Activated naive CD8-positive, alpha-beta T cell treated with anti-CD3 and anti-CD28 coated beads, Interleukin-2, amount 50 U/mL, for 24 hours (primary cell): ENCODE measurements at places on chromosomes 5 and 9.
A peak's percentile ranks its signal among the peaks of the same experiment; 100 is the strongest.

- DNase-seq, result no peak
Measured at GRCh38 chr5:64505769-64506566, at the start of gene RGS7BP. RGS7BP (plus strand) TSS chr5:64506015; CDS start chr5:64506625, 610 bp downstream.

GRCh38 chr5:9830184-9830583, 200.0 kb upstream of the TAS2R1 start:
- DNase-seq, result no peak

DNA sequence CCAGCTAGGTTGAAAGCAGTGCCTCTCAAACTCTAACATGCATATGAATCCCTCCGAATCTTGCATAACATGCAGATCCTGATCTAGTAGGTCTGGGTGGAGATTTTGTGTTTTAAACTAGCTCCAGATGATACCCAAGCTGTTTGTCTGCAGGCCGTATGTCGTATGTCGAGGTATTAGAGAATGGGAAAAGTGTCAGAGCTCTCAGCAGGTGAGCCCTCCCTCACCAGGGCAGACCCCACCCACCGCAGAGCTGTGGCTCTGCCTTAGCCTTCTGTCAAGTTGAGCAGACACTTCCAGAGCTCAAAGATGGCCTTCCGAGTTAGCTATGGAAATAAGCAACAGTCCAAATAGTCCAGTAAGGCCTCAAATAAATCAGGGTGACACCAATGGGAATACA, 83.2 kb upstream of the MAP3K1 start:
- DNase-seq, result no peak

DNA sequence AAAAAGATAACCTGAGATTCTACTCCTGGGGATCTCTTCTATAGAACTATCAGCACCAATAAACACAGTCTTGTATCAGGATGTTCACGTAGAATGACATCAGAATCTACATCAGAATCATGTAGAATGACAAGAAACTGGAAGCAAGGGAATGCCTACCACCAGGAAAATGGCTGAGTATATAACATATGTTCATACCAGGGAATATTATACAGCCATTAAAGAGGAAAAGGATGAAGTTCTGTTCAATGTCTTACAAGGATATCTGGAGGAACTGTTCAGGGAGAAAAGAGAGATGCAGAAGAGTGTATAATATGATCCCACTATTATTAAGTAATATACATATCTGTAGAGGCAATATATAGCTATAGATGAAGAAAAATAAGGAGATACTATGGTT, 4.8 kb downstream of the ZBED3 start:
- no peak for DNase-seq

- no peak for DNase-seq
Measured at GRCh38 chr5:143040622-143041021, 270.4 kb downstream of the ARHGAP26 start.

DNA sequence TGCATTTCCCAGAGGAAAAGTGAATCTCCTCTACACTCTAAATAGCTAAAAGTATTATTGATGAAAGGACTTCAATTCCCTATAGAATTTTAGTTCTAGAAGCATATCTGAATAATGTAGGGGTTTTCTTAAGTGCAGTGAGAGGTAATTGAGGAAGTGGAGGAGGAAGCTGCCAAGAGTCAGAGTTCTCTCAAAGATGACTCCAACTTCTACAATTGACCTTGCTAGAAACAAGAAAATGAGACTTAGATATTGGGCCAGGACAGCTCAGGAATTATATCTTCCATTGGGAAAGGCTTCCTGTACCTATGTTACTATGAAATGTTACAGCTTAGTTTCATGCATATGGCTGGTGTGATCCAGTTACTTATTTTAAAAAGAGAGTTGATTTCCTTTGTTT, 10.4 kb upstream of the F2R start:
- no peak for DNase-seq

- peak; percentile 51 for DNase-seq
Measured at GRCh38 chr9:35570709-35571504, 34.2 kb upstream of the TESK1 start.

- DNase-seq, result no peak
Measured at GRCh38 chr9:69919461-69920061, 98.9 kb downstream of the CFAP95 start.

GRCh38 chr9:113644321-113644720, 180.8 kb downstream of the RGS3 start:
- no peak for DNase-seq

- DNase-seq, result no peak
Measured at GRCh38 chr5:73480500-73480899, 17.7 kb upstream of the BTF3 start.

- no peak for DNase-seq
Measured at GRCh38 chr9:86511614-86512360, 157.6 kb upstream of the TUT7 start.

DNA sequence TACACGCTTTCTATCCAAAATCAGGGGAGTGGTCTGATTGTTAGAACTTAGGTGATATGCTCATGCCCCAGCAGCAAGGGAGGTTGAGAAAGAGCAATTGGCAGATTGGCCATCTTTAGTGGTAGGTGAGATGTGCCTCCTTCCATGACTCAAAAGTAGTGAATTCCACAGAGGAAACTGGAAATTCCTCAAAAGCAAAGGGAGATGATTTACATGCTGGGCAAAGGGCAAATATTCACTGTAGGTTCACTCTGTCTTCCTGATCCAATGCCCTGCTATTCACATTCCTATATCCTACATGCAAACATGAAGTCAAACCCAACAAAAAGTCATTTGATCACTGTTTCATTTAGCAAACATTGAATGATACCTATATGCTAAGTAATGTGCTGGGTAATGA, 130.1 kb upstream of the ZNF608 start:
- DNase-seq, result no peak

- no peak for DNase-seq
Measured at GRCh38 chr5:1827886-1828397, 26.7 kb downstream of the NDUFS6 start.

DNA sequence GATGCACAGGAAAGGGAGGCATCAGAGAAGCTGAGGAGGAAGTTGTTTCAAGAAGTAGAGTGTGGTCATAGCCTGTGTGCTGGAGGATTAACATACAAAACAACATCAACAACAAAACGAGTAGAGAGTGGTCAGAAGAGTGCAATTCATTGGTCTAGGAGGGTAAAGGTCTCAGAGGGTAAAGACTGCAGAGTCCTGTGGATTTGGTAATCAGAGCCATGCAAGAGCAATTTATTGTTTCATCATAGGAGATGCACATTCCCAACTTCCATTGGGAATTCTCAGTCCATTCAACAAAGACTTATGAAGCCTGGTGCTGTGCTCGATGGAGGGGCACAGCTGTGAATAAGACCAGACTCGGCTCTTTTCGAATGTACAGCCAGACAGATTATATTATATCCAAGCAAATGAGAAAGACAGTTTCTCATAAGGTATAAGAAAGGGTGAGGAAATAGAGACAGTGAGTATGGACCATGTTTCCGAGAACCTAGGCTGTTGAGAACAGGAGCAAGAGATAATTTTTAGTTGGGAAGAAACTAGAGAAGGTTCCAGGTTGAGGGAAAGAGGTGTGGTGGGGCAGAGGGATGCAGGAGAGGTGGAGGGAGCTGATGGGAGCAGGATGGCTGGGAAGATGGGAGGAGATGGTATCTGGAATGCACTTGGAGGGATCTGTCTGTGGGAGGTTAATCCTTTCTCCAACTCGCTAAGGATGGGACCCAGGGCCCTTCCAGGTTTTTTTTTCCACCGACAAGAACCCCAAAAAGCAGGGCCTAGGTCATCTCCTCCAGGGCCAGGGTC, 7.9 kb upstream of the MYORG start:
- no peak for DNase-seq

DNA sequence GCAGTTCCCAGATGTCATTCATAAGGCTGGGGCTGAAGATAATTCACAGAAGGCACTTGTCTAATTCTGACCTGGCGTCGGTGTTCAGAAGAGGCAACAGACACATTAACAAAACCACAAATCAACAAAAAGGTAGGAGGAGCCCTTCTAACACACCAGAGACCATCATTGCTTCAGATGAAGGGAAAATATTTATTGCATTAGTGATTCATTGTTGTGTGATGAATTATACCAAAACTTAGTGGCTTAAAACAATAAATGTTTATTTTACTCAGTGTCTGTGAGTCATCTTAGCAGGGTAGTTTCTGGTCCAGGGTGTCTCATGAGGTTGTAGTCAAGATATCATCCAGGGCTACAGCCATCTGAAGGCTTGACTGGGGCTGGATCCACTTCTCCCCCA, 91.3 kb upstream of the KIF2A start:
- no peak for DNase-seq

GRCh38 chr9:77848897-77849296, 182.7 kb downstream of the GNAQ start:
- DNase-seq, result no peak

GRCh38 chr5:55063899-55064298, 38.5 kb upstream of the GZMA start:
- DNase-seq, result no peak

- DNase-seq, result no peak
Measured at GRCh38 chr9:567747-568305, 273.7 kb upstream of the DMRT1 start.

DNA sequence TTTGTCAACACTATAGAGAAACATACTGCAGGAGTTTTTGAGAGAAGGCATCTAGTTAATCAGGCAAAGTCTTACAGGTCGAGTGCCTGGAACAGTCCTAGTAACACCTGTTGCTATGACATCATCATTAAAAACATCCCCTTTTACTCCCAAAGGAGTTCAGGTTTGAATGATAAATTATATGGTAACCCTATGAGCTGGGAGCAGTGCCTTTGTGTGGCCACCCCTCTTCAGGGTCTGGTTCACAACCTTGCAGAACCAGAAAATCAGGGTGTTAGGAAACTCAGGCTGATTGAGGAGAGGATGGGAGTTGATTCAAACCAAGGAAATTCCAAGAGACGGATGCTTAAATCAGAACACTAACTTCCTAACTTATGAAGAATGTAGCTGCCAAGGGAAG, 179.1 kb upstream of the RASEF start:
- no peak for DNase-seq

DNA sequence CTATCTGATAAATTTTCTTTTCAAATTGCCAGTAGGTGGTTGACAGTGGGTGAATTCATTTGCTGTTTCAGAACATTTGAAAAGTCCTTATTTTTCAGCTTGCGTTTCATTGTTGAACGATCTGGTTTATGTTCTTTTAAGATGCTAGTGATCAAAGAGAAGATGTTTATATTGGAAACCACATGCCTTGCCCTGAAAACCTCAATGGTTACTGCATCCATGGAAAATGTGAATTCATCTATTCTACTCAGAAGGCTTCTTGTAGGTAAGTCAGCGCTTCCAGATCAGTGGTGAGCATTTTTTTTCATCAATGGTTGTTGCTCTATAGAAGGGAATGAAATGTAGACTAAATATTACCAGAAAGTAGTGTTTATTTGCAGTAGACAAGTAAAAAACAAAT, 16.6 kb upstream of the CAVIN4 start:
- no peak for DNase-seq

GRCh38 chr5:53815471-53815870, 255.0 kb downstream of the NDUFS4 start:
- DNase-seq, result no peak

DNA sequence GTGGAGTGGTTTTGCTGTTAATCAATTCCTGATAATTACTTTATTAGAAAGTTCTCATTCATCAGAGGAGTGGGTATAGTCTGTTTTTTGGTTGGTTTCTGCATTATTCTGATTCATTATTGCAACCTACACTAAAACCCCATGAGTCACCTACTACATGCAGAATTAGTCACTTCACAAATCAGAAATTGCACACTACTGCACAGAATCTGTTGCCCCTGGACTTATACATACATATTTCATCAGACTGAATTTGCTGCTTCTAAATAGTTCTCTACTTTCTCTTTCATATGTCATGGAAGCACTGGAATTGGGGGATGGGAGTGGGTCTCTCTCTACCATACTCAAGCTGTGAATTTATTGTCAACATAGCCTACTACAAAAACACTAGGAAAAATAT, 585.1 kb downstream of the DNAH5 start:
- no peak for DNase-seq

GRCh38 chr5:160458806-160459800, 37.4 kb downstream of the PTTG1 start:
- DNase-seq, result no peak

DNA sequence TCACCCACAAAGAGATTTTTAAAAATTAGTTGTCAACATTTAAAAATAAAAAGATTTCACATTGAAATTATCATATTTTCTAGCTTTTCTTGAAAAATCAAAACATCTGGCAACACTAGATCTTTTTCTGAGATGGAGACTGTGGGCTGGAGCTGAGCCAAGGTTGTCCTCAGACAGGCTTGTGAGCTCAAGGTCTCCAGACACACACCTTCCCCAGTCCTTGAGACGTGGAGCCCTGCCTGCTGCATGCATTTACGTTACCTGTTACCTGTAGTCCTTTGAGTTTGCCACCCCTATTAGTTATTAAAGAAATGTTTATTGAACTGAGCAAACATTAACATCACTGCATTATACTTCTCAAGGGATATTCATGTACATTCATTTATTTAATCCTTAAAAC, 87.5 kb upstream of the TLE1 start:
- no peak for DNase-seq

DNA sequence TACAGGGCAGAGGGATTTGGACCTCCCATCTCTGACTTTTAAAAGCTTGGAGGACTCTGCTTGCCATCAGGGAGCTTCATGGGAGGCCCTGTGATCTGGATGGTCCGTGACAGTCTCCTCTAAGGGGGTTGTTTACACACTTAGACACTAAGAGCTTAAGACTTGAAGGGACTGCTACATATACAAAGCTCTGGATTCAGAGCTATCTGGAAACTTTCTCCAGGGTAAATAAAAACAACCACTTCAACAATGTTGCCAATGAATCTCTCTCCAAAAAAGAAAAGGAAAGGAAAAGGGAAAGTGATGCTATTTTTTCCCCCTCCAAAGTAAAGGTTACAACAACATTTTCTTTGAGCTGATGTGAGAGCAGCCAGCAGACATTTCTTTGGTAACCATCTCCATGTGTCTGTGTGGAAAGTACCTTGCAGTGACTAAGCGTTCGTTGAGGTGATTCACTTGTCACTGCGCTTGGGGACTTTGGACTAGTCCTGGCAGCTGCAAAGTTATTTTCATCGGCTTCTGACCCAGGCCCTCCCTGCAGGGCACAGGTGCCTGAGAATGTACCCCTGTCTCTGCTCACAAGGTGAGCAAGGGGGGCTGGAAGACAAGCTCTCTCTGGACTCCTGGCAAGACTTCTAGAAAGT, 262.1 kb upstream of the KLF4 start:
- DNase-seq, result no peak

DNA sequence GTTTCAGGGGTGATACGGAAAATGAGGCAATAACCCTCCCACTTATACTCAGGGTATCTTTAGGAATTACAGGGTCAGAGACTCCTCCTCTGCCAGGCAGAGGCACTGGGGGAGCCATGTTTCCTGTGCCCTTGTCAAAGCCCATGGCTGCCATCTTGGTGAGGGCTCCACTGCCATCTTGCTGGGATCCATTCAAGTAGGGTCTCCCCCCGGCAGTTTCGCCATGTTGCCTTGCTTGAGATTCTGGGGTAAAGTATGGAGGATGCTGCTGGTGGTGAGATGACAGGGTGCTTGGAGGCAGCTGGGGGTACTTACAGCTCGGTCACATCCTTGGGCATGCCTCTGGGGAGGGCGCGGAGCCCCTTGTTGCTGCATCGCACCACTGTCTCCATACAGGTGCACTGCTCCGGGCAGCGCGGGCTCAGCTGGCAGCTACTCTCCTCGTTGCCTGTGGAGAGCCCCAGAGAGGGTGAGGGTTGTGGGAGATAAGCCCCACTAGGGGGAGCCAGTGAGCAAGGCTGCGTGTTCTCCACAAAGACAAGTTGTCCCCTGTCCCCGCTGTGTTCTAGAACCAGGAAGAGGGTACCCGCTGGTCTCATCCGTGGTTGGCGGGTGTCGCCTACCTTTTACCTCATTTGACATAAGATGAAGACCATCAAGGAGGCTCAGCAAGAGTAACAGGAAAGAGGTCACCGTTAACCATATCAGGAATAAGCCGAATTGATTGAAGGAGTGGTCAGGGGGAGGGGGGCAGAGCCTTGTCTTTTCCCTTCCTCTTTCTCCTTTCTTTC, 169.0 kb upstream of the PANK3 start:
- peak; percentile 59 for DNase-seq
